ENCODE measurements at places on chromosomes 12 and 14.

DNA sequence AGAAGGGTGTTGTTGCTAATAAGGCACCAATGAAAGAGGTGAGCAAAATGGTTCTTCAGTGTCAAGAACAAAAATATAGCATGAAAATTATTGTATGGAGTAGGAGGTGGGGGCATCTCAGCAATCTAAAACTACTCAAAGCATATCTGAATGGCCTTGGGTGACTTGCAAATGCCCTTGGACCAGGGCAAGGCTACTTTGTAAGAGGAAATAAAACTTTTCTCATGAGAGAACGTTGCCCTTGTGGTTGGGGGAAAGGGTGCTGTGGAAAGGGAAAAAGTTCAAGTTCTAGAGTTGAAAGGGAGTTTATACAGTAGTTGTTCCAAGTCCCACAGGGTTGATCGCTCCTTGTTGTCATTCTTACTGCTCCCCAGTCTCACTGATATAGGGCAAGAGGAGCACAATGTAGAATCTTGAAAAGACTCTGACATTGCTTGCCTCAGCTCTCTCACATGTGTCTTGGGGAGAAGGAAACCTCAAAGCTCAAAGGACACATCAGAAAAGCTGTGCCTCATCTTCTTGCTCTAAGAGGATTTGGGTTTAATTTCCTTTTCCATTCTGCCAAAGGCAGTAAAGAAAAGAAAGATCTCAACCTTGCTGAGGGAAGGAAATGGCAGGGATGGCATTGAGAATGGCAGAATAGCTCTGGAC lies 270.5 kb downstream of the DUSP6 start:
- DNase-seq, result no peak

DNA sequence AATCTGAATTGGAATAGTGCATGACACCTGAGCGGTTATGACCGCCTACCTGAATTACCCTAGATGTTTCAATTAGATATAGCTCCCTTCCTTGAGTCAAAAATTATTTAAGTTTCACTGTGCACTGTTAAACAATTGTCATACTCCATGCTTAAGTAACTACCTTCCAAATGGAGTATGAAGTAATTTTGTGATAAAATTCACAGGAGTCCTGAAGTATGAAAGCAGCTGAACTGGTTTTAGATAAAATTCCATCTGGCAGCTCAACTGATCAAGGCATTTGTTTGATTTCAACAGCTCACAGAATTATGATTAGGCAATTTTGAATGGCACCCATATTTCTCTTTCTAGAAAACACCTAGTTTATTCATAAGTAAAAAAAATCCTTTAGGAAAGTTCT lies 19.5 kb downstream of the PRICKLE1 start:
- no peak for DNase-seq

- DNase-seq, result no peak
These were observed 85.4 kb upstream of the HIF1A start for GRCh38 chr14:61609884-61610283.

GRCh38 chr14:68104518-68104917 lies 284.9 kb downstream of the RAD51B start:
- DNase-seq, result no peak

DNA sequence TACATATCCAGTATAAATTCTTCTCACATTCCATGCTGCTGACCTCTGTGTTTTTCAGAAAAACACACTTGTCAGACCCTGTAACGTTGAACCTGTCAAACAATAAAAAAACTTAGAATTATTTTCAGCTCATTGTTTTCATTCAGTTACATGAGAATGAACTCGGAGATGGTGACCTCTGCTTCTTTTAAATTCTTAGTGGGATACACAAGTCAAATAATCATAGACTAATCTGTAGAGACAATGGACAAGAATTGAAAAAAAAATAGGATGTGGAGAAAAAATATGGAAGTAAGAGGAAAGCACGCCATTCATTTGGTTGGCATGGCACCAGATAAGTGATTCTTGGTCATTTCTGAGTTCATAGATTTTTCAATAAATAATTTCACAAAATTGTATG lies 7.2 kb downstream of the CD69 start:
- DNase-seq, result no peak
